ENCODE measurements at places on chromosomes 4 and X.

DNA sequence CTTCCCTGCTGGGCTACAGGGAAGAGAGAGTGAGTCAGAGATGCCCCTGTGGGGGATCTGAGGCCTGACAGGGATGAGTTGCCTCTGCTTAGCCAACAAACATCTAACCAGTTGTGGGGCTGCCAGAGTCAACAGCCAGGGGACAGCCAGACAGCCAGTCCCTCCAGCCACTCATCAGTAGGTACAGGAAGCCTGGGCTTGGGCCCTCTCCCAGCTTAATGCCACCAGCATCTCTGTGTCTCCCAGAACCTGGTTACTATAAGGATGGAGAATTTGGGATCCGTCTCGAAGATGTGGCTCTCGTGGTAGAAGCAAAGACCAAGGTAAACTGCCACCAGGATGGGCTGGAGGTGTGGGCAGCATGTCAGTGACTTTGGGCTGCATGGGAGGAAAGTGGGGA, 17.3 kb upstream of the SASH3 start:
- DNase-seq: no peak

GRCh38 chr4:80312124-80312523, 23.4 kb upstream of the CFAP299 start:
- no peak for DNase-seq

DNA sequence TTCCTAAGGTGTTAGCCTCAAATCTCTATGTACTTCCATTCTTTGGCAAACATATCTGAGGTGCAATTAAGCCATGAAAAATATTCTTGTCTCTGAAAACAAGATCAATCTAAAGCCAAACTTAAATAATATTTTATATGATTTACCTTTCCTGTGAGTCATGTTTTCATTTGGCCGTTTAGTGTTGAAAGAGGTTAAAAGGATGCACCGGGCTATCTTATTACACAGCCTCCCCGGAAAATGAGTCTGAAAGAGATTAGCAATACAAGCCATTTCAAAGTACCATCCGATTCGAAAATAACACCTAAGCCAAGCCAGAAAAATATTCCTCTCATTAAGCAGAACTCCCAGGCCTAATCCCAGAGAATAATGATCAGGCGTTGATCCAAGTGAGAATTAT, 161.5 kb upstream of the EPHA5 start:
- no peak for DNase-seq

- DNase-seq: no peak
These were observed 38.5 kb upstream of the C1GALT1C1 start for GRCh38 chrX:120668357-120668756.

GRCh38 chr4:43423276-43423675, 530.8 kb downstream of the GRXCR1 start:
- no peak for DNase-seq

- peak; percentile 12 for DNase-seq
These were observed 715.8 kb downstream of the CCSER1 start for GRCh38 chr4:90842960-90843359.

DNA sequence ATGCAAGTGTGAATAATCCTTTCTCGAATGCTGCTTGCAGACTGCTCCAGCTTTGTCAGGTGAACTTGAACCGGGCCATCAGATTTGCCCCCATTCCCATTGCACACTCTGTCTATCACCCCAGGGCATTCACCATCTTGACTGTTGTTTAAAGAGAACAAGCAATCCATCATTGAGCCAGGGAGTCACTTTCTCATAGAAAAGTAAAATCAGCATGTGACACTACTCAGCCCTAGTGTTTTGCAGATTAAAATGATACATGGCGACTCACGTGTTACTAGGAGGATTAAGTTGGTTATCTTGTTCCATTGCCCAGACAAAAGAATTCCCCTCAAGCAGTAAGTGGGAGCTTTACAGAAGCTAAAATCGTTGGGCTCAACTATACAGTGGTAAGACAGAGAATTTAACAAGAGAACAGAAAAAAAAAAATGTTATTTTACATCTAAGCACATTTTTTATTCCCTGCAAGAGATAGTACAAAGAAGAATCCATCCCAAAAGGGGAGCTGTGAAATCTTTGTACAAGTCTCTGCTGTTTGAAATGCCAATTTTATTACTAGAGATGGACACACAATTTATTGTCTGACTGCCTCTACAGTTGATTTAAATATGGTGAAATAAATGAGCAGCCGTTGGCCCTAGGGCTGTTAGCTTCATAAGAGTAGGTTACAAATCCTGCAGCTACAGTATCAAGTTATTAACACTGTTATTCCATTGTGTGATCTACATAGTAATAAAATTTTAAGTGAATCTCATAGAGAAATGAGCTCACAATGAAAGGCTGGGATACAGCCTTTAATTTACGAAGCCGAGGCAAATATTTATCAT, 67.5 kb downstream of the NEUROG2 start:
- DNase-seq: no peak

DNA sequence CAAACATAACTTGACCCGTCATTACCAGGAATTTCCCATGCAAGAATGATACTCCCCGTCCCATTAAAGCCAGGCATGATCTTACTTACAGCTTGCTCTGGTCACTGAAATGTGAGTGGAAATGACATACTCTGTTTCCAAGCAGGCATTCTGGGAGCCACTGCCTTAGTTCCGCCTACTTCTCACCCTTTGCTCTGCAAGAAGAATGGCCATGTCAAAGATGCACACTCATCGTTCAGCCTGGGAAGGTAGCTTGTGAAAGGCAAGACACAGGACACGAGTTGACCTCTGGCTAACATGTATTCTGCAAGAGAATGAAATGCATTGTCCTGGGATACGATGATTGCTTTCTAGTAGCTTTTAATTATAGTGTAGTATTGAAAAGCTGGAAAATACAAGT, 1144.4 kb downstream of the NLGN4X start:
- no peak for DNase-seq

DNA sequence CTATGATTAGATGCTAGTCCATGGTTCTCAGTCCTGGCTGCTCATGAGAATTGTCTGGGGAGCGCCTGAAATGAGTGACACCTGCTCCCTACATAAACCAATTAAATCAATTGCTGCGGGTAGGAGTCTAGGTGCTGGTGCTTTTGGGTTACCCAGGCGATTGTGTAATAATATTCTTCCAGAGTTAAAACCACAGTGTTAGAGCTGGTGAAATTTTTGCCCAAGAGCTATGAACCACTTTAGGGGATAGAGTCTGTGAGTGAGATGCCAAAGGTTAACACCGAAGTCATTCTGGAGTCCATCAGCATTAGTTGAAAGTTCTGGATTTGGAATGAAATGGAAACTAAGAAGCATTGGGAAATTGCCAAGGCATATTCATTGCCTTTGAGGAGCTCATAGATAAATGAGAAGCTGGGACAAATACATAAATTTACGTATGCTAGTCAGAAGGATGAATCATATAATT, 15.3 kb downstream of the PDK3 start:
- no peak for DNase-seq

Measured in GM10248 (cell line).